ENCODE measurements at places on chromosomes 2 and 18.

DNA sequence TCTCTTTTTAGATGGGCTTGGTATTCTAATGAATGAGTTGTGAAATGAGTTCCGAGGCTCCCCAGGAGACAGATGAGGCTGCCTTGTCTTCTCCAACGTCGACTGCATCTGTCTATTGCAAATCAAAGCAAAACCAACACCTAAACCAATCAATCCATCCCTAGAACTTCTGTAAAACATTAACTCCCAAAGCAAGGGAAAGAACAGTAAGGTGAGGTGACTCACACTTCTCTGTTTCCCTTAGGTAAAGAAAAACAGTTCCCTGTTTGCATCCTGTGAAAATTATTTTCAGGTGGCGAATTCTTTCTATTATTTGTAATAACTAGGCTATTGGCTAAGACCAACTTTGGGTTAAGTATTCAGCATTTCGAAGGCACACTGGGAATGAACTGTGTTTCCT lies 249.4 kb downstream of the EPHA4 start:
- no peak for DNase-seq

- DNase-seq: peak; percentile 13
These were observed 216.9 kb downstream of the SH3RF3 start for GRCh38 chr2:109345653-109346480.

GRCh38 chr2:135203944-135204343 lies 151.9 kb downstream of the RAB3GAP1 start:
- no peak for DNase-seq

DNA sequence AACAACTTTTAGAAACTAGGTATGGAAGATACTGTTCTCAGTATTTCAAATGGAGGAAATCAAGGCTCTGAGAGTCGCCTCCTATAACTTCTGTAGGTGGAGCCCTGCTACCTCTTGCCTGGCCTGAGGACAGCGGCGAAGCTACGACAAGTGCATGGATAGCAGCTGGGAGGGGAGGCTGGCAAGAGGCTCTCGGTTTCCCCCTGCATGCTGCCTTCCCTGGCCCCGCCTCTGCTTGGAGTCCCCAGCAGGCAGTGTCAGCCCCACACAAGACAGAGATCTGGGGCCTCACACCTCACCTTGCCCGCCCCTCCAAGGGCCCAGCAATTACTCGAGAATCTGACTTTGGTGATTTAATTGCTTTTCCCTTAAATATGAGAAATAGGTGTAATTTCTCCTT lies 107.6 kb upstream of the POU3F3 start:
- DNase-seq: no peak

DNA sequence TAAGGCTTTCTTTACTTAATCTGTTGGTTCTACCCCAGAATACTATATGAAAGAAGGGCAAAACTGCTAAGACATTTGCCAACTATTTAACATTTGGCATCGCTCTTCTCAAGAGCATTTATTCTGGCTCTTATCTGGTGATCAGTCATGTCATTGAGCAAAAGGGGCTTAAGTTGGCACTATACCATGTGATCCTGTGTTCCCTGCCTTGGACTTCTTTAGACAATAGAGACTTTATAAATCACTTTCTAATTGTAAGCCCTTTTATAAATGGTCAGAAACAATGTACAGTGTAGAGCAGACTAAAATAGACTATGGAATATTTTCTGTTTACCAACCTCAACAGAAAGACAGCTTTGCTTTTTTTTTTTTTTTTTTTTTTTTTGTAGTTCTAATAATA lies 52.1 kb downstream of the GTF3C3 start:
- no peak for DNase-seq

DNA sequence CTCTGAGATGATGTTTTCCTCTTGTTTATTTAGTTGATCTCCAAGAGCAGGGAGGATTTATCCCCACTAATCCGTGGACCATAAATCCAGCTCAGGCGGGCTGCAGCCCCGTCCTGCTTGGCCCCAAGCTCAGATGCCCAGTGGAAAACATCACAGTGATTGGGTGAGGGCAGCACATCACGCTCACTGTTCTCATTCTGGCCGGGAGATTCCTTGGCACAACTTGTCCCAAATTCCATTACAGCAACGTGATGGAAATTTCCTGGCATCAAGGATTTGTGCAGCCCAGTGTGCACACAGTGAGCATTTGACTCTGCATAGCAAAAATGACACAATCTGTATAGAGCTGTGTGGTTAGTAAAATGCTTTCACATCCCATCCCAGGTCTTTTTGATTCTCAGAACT lies 96.8 kb downstream of the VAPA start:
- DNase-seq: peak; percentile 89
